Activated T-helper 2 cell treated with anti-CD3 and anti-CD28 coated beads, Interferon-gamma antibody, Interleukin-2, Interleukin-4, amounts not matched to agents 10 μg/mL and 5 μg/mL and 100 μg/mL, durations not matched to agents 14 hours and 24 hours and 36 hours (primary cell): ENCODE measurements at places on chromosomes 6 and 20. TPM values are rescaled to one million over a fixed set of nuclear protein-coding genes. Genes with fewer than 3 reads are reported as not detected.

The FNDC1 gene
- total RNA-seq, result 0.05 TPM in 1 of 2 replicates, not detected in the other

The SNX21 gene
- 1.5 and 2.0 TPM in 2 replicates for total RNA-seq

The POM121L2 gene
- not detected in 2 replicates for total RNA-seq

DNA sequence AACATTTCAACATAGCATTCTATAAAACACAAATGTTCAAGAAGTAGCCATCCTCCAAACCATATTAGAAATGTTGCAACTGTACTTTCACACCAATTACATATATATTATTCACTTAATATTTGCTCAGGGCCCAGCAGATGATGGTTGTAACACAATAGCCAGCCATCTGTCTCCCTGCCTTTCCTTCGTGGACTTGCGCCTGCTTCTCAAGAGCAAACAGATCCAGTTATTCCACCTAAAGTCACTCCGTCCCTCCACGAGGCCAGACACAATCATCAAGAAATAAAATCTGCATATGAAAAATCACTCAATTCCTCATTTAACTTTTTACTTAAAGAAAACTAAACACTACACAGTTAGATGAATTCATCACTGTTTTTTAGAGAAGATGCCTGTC is 160.4 kb downstream of the RALGAPA2 start:
- no peak overlapping the region for H3K27ac ChIP-seq
- DNase-seq, result no peak
- H3K4me3 ChIP-seq, result no peak overlapping the region

DNA sequence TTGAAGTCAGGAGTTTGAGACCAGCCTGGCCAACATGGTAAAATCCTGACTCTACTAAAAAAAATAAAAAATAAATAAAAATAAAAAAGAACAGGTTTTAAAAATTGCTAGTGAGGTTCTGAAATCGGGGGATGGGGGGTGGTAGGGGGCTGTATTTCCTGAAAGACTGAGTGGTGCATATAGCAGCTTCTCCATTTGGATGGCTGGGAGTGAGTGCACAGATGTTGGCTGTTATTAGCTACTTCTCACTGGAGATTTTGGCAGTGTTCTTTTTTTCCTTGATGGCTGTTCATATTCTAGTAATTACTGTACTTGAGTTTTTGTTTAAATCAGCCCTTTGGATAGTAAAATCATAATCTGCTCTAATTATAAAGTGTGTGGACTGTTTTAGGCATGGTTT is 79.8 kb downstream of the RTN4IP1 start:
- peaks cover 44% of the 10 kb centered on the region for H3K4me1 ChIP-seq
- H3K4me3 ChIP-seq, result no peak overlapping the region
- no peaks in the 10 kb centered on the region for H3K27me3 ChIP-seq
- DNase-seq, result no peak
- H3K36me3 ChIP-seq, result peaks cover 90% of the 10 kb centered on the region
- no peak overlapping the region for H3K27ac ChIP-seq

- H3K27ac ChIP-seq, result no peak overlapping the region
- H3K4me3 ChIP-seq, result no peak overlapping the region
- peaks cover 10% of the 10 kb centered on the region for H3K4me1 ChIP-seq
- no peak for DNase-seq
Observed at GRCh38 chr20:62307226-62308101, 4.7 kb downstream of the ADRM1 start.

GRCh38 chr6:148887181-148887580 is 140.4 kb downstream of the UST start:
- H3K27me3 ChIP-seq, result peaks cover 11% of the 10 kb centered on the region
- H3K27ac ChIP-seq, result no peak overlapping the region
- peaks cover 2% of the 10 kb centered on the region for H3K4me1 ChIP-seq
- no peaks in the 10 kb centered on the region for H3K36me3 ChIP-seq

DNA sequence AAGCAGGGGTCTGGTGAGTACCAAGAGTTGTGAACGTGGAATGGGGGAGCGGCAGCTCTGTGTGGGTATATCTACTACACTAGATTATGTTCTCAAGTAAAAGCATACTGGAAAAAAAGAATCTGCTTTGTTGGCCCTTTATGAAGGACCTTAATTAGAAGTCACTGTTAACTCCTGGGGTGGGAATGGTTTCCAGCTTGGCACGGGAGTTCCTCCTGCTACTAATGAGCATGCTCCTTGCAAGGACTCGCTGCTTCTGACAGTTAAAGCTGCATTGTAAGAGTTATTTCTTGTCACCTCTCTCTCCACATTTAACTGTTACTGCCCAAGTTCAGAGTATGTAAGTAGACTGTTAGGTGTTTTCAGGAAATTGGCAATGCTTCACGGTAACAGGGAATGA is 292.7 kb downstream of the ZFAND3 start:
- H3K4me3 ChIP-seq, result no peak overlapping the region
- H3K27ac ChIP-seq, result no peak overlapping the region
- H3K27me3 ChIP-seq, result no peaks in the 10 kb centered on the region
- no peaks in the 10 kb centered on the region for H3K36me3 ChIP-seq

DNA sequence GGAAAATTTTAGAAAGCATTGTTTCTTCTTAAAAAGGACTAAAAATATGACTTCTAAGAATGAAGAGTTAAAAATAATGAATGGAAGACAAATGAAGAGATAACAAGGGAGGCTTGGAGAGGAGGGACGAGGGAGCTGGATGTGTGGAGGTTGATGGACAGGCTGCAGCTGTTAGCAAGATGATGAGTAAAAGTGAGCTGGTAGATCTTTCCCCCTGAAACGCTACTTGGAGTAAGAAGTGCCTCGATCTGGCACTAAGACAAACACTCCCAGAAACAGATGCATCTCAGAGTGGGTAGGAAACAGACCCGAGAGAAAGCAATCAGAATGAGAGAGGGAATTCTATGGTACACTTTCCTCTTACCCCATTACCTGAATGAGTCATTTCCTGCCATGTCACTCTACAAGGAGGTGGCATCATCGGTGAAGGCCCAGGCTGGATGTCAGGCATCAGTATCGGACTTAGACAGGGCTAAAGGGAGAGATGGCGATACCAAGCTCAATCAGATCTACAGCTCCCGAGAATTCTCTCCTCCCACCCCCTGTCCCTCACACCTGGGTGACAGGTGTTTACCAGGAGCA is 154.1 kb upstream of the BMP2 start:
- no peaks in the 10 kb centered on the region for H3K27me3 ChIP-seq
- H3K4me3 ChIP-seq, result no peak overlapping the region
- H3K4me1 ChIP-seq, result no peaks in the 10 kb centered on the region
- H3K27ac ChIP-seq, result no peak overlapping the region

GRCh38 chr6:150016324-150017185 is 8.8 kb downstream of the RAET1L start:
- no peaks in the 10 kb centered on the region for H3K36me3 ChIP-seq
- no peak overlapping the region for H3K4me3 ChIP-seq
- peaks cover 17% of the 10 kb centered on the region for H3K4me1 ChIP-seq
- DNase-seq, result peak; percentile 33

- H3K27me3 ChIP-seq, result no peaks in the 10 kb centered on the region
- no peak overlapping the region for H3K4me3 ChIP-seq
- H3K27ac ChIP-seq, result no peak overlapping the region
Observed at GRCh38 chr6:80640176-80640575, 533.7 kb downstream of the BCKDHB start.

- no peak overlapping the region for H3K27ac ChIP-seq
- DNase-seq, result no peak
- peaks cover 21% of the 10 kb centered on the region for H3K4me1 ChIP-seq
Observed at GRCh38 chr6:26502165-26502564, 2.1 kb downstream of the BTN1A1 start.
